ENCODE measurements at places on chromosomes 12 and 14.

- no peak for DNase-seq
These were observed 947 bp upstream of the LRRC9 start for GRCh38 chr14:59918824-59919569.

DNA sequence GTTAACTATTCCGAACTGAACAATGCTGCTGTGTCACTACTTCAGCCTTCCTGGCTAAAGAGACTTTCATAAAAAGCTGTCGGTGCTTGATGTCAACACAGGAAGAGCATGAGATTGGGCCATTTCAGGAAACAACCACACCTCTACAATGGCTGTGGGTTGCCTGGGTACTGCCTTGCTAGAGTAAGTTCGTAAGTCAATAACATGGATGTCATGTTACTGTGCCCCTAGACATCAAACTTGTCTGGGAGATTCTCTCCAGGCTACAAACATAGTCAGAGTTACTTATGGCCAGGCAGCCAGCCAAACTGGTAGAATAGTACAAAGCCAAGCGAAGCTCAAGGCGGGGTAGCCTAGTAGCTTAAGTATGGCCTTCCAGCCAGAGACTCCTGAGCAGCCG is 23.1 kb downstream of the MAX start:
- DNase-seq = no peak

- DNase-seq = peak; percentile 49
These were observed at the start of gene GALNT6 for GRCh38 chr12:51391283-51392123. GALNT6 (minus strand) TSS chr12:51391406; CDS start chr12:51379781, 11,625 bp downstream.

GRCh38 chr12:105235732-105236476 is at the start of gene APPL2:
APPL2 (minus strand) TSS chr12:105236174; CDS start chr12:105236012, 162 bp downstream.
- peak; percentile 65 for DNase-seq

DNA sequence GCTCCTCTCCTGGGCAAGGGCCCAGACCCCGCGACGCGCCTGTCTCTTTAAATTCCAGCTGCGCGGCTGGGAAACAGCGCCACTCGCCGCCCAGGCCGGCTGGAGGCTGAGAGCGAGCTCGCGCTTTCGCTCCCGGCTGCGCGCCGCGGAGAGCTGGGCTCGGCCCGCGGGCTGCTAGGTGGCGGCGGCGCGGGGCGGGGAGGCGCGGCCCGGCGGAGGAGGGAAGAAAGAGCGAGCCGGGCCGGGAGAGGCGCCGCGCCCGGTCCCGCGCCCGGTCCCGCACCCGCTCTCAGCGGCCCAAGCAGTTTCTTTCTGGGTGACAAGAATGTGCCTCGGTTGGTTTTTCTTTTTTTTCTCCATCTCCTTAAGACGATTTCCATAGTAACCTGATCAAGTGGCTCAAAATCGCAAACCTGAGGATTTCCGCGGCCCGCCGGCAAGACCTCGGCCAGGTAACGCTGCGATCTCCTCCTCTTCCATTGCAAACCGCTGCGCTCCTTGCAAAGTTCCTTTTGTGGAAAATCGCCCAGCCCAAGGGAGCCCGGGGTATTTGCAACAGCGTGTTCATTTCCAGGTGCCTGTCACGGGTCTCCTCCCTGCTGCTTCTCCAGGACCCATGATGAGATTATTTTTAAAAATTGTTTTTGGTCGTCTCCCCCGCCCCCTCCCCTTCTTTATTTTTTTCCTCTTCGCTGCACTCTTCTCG is 259.5 kb upstream of the E2F7 start:
- DNase-seq = no peak

GRCh38 chr14:60905923-60906322 is 75.0 kb downstream of the TRMT5 start:
- DNase-seq = no peak

DNA sequence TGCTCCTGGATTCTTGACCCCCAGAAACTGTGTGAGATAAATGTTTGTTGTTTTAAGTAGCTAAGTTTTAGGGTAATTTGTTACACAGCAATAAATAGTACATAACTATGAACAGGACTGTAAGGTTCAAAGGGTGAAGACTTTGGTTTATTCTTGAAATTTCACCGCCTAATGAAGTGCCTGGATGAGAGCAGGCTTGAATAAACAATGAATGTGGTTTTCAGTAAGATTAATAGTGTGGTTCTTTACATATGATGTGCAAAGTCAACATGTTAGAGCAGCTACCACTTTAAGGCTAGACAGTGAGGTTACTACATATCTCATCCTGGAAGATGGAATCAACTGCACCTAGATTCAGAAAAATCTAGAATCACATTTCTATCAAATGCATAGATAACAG is 145.2 kb upstream of the BTG1 start:
- no peak for DNase-seq

GRCh38 chr12:107475900-107476299 is 209.7 kb upstream of the PWP1 start:
- DNase-seq = no peak

DNA sequence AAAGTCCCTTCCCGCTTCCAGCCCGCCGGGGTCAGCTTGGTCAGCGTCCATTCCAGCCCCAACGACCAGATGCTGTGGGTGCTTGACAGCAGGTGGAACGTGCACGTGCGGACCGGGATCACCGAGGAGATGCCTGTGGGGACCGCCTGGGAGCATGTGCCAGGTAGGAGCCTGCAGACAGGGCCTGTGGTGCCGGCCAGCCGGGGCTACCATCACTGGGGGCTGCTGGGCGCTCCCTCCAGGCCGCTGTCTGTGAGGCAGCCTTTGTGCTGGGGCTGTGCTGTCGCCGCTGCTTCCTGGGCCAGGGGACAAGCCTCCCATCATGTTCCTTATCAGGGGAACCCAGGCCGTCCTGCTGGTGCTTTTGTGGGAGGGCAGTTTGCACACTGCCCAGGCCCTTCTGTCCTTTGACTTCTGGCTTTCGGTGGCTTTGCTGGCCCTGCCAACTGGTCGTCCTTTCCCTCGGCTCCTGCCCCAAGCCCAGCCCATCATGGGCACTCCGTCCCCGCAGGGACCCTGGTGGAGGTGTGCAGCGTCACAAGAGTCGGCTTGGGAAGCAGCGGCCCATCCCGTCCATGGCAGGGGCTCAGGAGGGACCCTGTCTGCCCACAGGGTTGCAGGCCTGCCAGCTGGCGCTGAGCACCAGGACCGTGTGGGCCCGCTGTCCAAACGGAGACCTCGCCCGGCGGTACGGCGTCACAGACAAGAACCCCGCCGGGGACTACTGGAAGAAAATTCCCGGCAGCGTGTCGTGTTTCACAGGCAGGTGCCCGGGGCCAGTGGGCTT is 12.4 kb downstream of the ANKRD9 start:
- no peak for DNase-seq

- no peak for DNase-seq
These were observed 6.8 kb upstream of the KRT80 start for GRCh38 chr12:52198454-52199215.

GRCh38 chr12:13780453-13780852 is 200.9 kb downstream of the GRIN2B start:
- DNase-seq = no peak

DNA sequence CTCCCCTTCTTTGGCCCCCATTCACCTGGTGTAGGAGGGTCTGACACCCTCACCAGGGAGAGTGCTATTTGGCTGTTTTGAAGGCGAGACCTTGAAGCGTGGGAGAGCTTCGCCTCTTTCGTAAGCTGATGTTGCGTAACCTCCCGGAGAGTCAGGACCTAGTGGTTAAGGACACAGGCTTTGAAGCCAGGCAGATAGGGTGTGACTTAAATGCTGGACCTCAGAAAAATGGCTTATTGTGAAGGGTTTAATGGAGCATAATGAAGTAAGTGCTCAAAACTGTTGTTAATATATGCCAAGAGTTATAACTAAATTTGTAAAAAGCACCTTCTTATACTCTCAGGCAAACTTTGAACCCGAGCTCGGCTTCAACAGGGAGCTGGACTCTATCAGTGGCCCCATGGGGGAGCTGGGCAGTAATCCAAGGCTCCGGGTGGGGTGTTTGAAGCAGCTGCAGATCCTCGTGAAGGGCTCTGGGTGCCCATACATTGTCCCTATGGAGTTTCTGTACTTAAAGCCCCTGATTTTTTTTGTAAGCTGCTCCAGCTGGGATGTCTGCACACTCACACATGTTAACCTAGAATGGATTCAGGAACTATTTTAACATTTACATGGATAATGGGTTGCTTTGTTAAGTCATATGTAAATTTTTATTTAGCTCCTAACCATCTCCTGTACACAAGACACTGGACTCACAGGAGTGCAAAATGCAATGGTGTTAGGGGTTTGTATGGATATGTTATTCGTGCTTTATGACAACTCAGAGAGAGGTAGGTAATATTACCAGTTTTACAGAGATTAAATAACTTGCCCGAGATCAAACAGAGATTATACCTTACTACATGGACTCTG is 26.0 kb downstream of the PPFIBP1 start:
- DNase-seq = no peak

DNA sequence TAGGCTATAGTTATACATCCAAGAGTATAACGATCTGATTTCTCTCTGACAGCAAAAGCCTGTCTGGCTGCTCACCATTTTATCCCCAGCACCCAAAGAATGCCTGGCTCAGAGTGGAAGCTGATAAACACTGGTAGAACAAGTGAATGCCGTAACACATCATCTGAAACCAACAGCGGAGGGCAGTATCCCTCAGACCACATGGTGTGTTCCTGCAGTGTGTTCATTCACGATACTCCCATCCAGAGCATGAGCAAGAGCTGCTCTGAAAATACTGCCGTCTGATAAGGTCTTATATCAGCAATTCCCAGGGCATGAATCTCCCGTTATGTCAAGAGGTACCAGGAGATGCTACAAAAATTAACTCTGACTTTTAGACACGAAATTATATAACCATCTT is 95.9 kb downstream of the TTC7B start:
- no peak for DNase-seq

DNA sequence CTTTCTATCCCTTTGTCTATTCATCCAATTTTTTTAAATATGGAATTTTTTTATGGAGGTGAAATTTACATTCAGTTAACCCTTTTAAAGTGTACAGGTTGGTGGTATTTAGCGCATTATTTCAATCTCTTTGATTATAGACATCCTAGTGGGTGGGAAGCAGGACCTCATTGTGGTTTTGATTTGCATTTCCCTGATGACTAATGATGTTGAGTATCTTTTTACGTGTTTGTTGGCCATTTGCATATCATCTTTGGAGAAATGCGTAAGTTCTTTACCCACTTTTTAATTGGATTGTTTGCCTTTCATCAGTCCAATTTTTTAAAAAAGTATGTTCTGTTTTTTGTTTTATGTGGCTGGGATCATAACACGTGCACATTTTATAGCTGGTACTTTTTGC is 20.8 kb downstream of the PAPLN start:
- DNase-seq = no peak

DNA sequence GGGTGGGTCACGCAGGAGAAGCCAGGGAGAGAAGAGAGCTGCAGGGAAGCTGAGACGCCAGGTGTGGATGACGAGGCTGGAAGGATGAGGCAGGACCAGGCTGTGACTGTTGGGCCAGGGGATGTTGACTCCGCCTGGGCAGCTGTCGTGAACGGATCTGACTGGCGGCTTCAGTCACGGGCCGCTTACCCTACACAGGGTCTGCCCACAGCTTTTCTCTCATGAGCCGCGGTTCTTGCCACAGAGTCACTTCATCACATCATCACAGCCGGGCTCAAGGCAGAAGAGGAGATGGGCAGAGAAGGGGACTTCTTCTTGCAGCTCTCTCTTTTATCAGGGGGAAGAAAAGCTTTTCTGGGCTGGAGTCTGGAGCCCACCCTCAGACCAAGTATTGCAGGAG is 7.7 kb downstream of the CLBA1 start:
- DNase-seq = no peak

GRCh38 chr12:59734371-59734770 is 138.5 kb downstream of the SLC16A7 start:
- DNase-seq = no peak

DNA sequence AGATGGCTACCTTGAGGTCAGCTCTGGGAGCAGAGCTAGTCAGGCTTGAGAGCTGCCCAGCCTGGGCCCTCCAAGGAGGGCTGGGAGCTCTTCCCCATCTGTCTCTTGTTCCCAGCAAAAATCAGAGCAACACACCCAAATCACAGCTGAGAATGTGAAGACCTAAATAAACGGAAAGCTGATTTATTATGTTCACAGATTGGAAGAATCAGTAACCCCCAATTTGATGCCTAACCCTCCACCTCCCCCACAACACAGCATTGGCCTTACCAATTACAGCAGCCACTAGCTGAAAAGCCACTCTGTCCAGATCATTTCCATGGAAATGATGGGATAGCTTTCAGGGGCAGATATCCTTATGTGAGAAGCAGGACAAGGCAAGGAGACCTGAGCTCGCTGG is 7.1 kb upstream of the ACTN1 start:
- no peak for DNase-seq

- no peak for DNase-seq
These were observed 327.7 kb downstream of the BMP4 start for GRCh38 chr14:53628732-53629430.

DNA sequence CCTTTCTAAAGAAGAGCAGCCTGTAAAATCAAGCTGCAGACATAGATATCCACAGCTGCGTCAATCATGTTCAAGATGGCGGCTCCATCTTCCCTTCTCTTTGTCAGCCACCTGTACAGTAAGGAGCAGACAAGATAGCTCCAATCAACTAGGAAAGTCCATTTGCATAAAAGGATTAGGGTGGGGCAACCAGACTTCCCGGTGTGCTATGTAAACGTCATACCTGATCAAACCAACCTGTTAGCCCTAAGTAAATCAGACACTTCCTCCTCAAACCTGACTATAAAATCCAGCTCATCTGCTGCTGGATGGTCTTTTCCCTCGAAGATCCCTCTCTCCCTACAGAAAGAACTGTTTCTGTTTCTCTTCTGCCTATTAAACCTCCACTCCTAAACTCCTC is 60.1 kb downstream of the BCAT1 start:
- DNase-seq = no peak

DNA sequence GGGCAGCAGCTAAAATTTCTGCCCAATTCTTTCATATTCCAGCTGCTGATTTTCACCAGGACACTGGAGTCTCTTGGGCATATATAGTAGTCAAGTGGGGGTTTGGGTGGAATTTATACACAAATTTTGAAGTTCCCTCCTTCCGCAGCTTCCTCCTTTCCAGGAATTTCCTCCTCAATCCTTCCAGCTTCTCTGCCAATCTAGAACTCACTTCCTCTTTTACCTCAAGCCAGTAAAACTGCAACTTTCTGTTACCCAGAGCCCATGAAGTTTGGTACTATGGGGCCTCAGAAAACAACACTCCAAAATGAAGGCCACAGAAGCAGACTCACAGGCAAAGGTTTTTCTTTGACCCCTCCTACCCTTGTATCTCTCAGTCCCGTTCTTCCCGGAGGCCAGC is 51.7 kb upstream of the G2E3 start:
- DNase-seq = no peak

GRCh38 chr12:93111773-93112172 is 182.7 kb upstream of the EEA1 start:
- DNase-seq = no peak
